Dermis blood vessel endothelial cell (primary cell): ENCODE measurements at places on chromosomes 12 and 14. TPM values are rescaled to one million over a fixed set of nuclear protein-coding genes. Genes with fewer than 3 reads are reported as not detected.

The TMEM229B gene
- 1.1 and 1.4 TPM in 2 replicates for total RNA-seq

The TTC7B gene
- 37.1 and 63.3 TPM in 2 replicates for total RNA-seq

The ATXN7L3B gene
- 24.5 and 26.4 TPM in 2 replicates for total RNA-seq

The BCL11B gene
- total RNA-seq, result under 0.01 and 0.05 TPM in 2 replicates

The PYGL gene
- total RNA-seq, result 64.5 and 99.6 TPM in 2 replicates

The PDE6H gene
- not detected in 2 replicates for total RNA-seq

The MGST1 gene
- 13.6 and 32.9 TPM in 2 replicates for total RNA-seq
